Esophagus (tissue), 2 donors: ENCODE measurements at places on chromosomes 2 and 18. TPM values are rescaled to one million over a fixed set of nuclear protein-coding genes. Genes with fewer than 3 reads are reported as not detected.

Gene KCNE4
- 0.64 TPM for polyA plus RNA-seq

Gene SMC6
- 12.3 TPM for polyA plus RNA-seq

Gene SNED1
- 3.3 TPM for polyA plus RNA-seq

Gene CAPN13
- 0.41 TPM for polyA plus RNA-seq

Gene EGR4
- polyA plus RNA-seq = not detected

Gene KCNJ3
- under 0.01 TPM for polyA plus RNA-seq

Gene EPHA4
- polyA plus RNA-seq = 6.0 TPM

Gene TRABD2A
- polyA plus RNA-seq = 0.08 TPM

Gene SLC5A6
- 13.5 TPM for polyA plus RNA-seq

Gene LTBP1
- polyA plus RNA-seq = 13.9 TPM

Gene FIGN
- polyA plus RNA-seq = 0.21 TPM

Gene CENPA
- polyA plus RNA-seq = 3.6 TPM

Gene OSBPL6
- polyA plus RNA-seq = 1.5 TPM

Gene RFTN2
- 0.38 TPM for polyA plus RNA-seq

Gene PLB1
- polyA plus RNA-seq = 0.94 TPM

Gene KIF1A
- 0.06 TPM for polyA plus RNA-seq

Gene IL37
- 0.12 TPM for polyA plus RNA-seq

Gene C2orf81
- 0.81 TPM for polyA plus RNA-seq
